Activated naive CD8-positive, alpha-beta T cell treated with anti-CD3 and anti-CD28 coated beads, Interleukin-2, amount 50 U/mL, for 16 hours (primary cell): ENCODE measurements at places on chromosomes 2 and 18.

GRCh38 chr2:173999272-173999671, 34.1 kb upstream of the SP3 start:
- no peak for DNase-seq

DNA sequence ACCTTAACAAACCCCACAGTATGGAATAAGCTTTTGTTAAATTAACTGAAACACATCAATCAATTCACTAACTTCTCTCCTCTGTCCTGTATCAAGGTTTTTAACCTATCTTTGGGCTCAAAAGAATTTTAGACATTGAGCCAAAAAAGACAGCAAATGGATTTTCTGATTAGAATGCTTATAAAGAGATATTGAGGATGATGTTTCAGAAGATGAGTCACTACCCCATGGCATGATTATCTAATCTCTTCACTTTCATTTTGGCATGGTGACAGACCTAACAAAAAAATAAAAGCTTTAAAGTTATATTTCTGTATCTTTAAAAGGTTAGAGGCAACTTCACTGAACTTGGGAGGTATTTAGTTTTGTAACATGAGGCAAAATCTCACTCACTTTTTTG, 55.5 kb downstream of the SGPP2 start:
- no peak for DNase-seq

DNA sequence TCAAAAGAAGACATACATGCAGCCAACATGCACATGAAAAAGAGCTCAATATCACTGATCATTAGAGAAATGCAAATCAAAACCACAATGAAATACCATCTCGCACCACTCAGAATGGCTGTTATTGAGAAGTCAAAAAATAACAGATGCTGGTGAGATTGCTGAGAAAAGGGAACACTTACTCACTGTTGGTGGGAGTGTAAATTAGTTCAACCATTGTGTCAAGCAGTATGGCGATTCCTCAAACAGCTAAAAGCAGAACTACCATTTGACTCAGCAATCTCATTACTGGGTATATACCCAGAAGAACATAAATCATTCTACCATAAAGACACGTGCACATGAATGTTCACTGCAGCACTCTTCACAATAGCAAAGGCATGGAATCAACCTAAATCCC, 95.5 kb upstream of the XIRP2 start:
- no peak for DNase-seq

DNA sequence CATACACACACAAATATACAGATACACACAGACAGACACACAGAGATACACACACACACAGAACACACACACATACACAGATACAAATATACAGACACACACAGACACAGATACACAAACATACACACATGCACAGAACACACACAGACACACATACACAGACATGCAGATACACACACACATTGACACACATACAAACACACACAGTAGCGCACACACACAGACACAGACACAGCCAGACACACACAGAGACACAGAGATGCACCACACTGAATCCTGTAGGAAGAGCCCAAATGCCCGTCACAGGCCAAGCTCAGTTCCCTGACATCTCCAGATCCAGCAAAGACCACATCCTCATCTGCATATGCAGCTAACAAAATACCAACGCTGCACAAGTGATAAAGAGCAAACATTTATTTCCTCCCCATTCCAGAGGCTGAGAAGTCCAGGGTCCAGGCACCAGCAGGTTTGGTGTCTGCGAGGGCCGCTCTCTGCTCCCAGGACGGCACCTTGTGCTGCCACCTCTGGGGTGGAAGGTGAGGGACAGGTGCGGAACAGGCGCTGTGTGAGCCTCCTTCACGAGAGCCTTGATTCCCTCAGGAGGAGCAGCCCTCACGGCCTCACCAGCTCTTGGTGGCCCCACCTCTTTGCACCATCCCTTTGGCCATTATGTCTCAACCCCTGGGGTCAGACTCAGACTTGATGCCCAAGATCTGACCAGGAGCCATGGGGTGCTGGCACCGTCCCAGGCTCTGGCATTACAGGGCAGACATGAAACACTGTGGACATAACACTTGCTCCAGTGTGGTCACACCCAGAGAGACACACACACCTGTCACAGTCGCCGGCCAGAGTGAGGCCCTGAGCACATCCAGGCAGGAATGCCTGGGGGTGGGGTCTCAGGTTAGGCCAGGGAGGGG, 108.7 kb downstream of the NDUFA10 start:
- no peak for DNase-seq

- no peak for DNase-seq
Measured at GRCh38 chr2:38323623-38324022, 53.5 kb downstream of the ATL2 start.

DNA sequence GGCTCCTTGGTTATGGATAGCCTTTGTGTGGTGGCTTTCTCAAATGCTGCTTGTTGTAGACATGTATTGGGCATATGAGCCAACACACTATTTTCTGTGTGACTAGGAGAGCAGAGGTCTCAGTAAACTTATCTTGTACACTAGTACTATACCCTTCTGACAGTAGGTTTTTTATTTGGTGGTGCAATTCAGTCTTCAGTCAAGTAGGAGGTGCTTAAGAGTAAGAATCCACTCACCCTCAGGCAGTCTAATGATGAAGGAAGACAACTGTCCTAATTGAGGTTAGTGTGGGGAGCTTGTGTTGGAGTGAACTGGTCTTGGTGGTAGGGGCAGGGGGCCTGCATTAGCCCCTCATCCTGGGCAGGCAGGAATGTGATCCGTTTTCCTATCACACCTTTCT, 164.0 kb downstream of the SLC4A10 start:
- no peak for DNase-seq

DNA sequence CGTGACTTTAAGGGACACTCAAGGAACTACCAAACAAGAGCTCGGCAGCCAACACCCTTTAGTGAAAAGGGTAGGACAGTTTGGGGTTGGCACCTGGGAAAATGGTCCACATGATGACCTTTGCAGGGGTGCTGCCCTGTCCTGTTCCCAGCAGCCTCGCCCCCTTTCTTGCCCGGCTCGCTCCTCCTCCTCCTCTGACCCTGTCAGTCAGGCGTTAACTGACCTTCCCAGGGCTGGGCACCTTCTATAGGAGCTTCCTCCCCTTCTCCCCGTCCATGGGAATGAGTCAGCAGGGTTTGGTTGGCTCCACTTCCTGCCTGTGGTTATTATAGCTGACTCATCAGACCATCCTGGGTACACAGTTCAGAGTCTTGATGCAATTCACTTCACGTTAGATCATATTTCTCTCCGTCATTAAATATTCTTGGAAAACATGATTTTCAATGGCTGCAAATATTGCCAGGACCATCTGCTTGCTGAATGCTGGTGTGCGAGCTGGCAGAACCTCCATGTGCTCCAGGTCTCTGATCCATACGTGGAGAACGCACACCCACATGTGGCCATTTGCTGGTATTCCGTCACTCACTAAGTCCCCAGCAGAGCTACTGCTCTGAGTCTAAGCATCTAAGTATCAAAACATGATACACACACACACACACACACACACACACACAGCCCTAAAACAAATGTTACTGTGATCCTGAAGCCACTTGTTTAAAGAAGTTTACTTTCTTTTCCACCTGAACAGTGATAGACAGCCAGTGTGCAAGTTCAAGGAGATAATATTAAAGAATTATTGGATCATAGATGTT, 185.0 kb downstream of the ANAPC1 start:
- DNase-seq: no peak

DNA sequence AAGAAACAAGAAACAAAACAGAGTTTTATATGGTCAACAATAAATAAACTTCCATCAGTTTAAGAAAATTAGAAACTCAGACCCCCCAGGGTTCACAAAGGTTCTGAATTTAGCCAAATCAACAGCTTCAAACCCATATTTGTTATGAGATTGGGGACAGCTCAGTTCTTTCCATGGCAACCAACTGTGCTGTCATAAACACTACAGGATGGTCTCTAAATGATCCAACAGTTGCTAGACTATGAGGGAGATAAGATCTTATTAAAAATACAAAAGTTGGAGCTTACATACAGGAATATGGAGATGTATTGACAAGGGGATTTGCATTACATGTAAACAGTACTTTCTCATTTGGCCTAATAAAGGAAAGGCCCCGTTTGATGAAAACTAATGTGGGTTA, 154.6 kb upstream of the CTAGE1 start:
- DNase-seq: no peak

DNA sequence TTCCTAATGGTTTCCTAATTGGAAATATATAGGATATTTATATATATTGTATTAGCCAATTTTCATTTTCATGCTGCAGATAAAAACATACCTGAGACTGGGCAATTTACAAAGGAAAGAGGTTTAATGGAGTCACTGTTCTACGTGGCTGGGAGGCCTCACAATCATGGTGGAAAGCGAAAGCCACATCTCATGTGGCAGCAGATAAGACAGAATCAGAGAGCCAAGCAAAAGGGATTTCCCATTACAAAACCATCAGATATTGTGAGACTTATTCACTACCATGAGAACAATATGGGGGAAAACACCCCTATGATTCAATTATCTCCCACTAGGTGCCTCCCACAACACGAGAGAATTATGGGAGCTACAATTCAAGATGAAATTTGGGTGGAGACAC, 242.5 kb upstream of the NETO1 start:
- no peak for DNase-seq

DNA sequence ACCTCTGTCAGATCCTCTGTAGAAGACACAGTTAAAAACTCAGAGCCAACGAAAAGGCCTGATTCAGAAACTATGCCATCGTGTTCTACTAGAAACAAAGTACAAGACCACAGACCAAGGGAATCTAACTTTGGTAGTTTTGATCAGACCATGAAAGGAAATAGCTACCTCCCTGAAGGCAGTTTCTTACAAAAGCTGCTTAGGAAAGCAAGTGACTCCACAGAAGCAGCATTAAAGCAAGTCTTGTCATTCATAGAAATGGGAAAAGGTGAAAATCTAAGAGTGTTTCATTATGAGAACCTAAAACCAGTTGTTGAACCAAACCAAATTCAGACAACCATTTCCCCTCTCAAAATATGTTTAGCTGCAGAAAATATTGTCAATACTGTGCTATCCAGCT, 58.2 kb downstream of the FSIP2 start:
- no peak for DNase-seq

DNA sequence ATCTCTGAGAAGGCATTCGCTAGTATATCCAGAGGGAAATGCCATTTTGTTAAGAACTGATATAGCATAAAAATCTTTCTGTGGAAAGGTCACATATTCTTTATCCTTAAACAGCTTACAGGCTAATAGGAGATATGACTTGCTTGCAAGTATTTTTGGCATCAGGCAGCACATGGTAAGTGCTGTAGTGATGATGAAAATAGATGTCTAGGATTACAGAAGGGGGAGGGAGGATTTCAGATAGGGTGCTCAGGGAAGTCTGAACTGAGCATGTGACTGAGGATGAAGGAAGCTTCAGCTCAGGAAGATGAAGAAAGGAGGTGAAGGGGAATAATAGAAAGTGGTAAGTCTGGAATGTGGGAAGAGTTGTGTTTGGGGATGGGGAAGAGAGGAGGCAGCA, 158.5 kb upstream of the NOSTRIN start:
- no peak for DNase-seq

GRCh38 chr2:218405086-218405745, 5.5 kb downstream of the CTDSP1 start:
- DNase-seq: no peak

DNA sequence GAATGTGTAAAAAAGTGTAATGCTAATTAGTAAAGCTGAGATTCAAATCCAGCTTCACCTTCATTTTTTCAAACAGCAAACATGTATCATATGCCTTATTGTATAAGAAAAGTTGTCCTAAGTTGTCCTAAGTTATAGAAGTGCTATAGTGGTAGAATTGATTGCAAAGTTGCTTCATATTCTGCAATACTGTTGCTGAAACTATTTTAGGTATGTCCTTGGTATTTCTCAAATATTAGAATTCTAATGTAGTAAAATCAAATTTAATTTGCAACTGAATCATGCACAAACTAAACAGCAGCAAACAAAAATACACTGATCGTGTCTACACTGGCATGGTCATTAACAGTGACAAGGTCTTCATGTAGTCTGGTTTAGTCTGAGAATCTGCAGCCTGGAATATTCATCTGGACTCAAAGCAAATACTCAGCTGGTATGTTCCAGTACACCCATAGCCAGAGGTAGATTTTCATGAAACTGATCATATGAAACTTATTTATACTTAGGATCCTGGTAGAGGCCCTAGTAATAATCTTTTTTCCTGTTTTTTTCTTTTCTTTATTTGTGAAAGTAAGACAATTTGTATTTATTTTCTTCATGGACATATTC, 555.6 kb upstream of the ZEB2 start:
- no peak for DNase-seq

GRCh38 chr2:220278022-220278421, 650.6 kb downstream of the SLC4A3 start:
- DNase-seq: no peak
